ENCODE measurements at places on chromosomes 13 and 19.

DNA sequence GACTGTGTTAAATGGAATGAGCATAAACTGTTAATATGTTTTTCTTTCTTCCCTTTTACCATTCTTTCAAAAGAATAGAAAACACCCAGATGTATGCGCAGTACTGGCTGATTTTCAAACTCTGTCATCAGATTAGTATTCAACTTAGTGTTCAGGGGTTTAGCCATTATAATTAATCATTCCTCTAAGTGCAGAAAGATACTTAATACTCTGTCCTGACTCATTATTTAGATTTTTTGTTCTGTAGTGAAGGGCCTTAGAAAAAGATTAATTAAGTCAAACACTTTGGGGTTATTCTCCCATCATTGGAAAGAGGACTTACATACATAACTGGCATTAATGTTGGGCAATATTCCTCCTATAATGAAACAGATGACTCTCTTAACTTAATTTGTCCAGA lies 1316.7 kb upstream of the SLC10A2 start:
- DNase-seq: no peak

DNA sequence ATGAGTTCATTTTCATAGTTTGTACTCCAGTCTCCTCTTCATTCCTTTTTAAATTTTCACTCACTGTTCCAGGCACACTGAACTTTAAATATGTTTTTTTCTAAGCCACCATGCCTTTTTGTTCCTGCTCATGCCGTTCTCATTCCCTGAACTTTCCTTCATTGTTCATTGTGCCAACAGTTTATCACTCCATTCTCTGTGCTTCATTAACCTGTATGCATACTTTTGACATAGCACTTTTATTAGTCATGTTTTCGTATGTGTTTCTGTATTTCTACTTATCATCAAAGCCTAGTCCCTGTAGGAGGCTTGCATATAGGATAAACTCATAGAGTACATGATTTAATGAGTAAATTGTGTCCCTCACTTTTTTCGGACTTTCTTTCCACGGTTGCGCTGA lies 65.3 kb downstream of the PCDH20 start:
- DNase-seq: no peak

DNA sequence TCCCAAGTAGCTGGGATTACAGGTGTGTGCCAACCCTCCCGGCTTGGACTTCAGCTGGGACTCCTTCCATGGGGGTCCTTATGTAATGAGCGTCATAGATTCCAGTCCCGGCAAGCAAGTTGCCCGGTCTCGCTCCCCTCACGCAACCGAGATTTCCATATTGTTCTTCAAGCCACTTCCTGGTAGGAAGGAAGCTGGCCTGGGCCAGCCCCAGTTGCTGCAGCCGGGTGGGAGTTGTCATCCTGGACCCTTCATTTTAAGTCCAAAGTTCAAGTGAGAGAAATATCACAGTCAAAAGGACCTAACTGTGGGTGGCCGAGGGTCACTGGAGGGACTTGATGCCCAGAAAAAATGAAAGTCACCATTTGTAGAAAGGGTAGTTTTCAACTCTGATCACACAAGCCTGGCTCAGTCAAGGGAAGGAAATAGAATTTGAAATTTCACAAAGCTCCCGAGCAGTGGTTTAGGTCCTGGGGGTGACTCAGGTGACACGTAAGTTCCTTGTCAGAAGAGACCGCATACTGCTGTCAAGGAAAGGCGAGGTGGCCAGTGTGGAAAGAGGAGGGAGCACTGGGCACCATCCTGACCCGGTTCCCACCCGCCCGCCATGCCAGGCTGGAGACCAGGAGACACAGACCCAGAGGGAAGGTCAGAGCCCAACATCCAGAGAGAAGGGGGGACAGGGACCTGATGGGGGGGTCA lies 5.3 kb downstream of the FGF21 start:
- no peak for DNase-seq

- no peak for DNase-seq
These were observed 18.2 kb downstream of the IL17D start for GRCh38 chr13:20721454-20722357.

GRCh38 chr19:279231-279630 lies 12.0 kb downstream of the PLPP2 start:
- DNase-seq: no peak

GRCh38 chr13:45231722-45232121 lies 30.9 kb upstream of the KCTD4 start:
- no peak for DNase-seq

GRCh38 chr13:91592056-91593014 lies 193.9 kb downstream of the GPC5 start:
- no peak for DNase-seq

DNA sequence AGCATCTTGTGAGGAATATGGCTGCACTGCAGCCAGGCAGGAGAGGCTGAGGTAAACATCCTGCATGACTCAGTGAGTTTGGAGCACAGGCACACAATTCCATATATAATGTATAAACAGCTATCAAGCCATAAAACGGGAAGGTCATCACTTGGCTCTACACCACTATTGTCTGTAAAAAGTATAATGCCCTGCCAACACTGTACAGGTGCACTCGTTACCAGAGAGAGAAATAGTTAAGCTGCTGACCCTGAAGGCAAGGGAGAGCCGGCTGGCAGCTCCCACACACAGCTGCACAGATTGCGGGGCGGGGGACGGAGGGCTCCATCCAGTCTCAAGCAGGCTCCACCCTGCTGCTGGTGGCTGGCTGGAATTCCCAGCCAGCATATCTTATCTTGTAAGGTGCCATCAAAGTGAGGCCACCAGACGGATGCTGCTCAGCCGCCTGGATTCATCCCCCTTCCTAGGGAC lies 668.1 kb downstream of the SLITRK5 start:
- no peak for DNase-seq

DNA sequence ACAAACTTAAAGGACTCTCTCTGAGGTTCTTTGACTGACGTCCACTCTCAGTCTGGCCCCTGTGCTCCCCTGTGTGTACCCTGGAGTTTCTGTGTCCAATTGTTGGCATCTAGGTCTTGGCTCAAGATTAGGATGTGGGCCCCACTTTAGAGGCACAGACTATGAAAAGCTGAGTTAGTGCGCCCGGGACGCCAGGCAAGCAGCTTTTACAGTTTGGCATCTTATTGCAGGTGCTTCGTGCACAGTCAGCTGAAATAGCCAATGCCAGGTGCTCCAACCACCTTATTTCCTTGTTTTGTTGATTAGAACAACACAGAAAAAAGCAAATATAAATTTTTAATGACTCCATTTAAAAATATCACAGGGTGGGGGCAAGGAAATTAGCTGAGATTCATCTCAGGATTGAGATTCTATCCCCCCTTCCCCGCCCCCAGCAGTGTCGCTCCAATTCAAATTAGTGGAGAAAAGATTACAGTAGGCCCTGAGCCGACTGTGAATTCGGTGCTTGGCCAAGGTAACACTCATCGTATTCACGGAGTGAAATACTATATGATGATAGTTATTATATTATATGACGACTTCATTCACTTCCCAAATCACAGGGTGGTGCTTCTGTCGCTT lies 4.3 kb downstream of the SOX1 start:
- DNase-seq: no peak

DNA sequence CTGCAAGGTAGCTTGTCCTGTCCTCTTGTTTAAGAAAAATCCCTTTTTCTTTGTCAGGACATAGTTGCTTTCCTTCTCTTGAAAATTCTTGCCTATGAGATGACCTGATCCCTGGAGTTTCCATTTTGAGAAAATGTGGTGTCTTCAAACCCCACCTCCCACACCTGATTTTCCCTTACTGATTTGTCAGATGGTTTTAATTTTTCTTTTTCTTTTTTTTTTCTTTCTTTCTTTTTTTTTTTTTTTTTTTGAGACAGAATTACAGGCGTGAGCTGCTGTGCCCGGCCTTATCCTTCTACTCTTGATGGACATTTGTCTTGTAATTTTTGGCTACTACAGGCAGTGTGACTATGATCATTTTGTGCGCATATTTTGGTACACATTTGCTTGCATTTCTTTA lies 1.2 kb downstream of the ZNF345 start:
- no peak for DNase-seq

DNA sequence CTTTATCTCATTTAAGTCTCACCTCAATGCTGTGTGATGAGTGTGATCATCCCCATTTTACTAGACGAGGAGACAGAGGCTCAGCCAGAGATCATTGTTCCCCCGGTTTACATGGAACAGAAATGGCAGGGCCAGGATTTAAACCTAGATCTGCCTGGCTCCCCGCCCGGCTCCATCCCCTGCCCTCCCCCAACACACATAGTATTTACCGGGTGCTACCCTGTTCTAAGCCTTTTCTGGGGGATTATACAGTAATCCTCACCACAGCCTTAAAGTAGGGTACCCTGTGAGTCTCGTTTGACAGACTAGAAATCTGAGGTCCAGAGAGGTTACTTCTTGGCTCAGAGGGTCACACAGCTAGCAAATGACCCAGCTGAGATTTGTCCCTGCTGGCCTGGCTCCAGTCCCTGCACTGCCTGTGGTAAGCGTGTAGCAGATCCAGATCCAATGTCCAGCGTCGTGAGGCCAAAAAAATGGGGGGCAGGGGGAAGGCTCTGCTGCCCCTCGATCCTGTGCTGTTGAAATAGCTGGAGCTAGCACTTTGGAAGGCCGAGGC lies 3.8 kb upstream of the KLC3 start:
- DNase-seq: no peak

- no peak for DNase-seq
These were observed 243.0 kb downstream of the PCDH17 start for GRCh38 chr13:57874530-57874929.

DNA sequence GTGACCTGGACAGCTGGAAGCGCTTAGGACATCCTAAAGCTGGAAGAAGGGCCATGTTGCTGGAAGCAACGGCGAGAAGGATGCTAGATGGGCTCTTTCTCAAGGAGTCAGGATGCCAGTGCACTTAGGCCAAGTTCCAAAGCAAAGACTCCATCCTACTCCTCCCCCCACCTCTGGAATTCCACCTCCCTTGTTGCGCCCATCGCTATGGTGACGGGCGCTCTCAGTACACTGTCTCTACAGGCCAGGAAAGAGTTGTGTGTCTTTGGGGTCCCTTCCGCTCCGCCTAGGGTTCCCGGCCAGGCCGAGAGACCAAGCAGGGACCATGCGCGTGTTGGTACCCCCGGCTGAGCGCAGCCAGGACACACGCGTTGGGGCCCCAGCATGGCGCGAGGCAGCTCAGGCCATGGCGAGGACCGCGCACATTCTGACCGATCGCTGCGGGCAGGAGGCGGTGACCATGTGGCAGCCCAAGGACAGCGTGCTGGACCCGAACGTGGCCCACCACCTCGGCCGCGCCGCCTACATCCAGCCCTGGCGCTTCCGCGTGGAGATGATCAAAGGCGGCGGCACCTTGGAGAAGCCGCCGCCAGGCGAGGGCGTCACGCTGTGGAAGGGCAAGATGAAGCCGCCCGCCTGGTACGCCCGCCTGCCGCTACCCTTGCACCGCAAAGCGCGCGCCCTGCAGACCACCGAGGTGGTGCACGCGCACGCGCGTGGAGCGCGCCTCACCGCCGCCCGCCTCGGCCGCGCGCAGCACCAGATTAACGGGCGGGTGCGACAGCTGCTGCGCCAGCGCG lies 31.0 kb upstream of the SLC1A6 start:
- no peak for DNase-seq

DNA sequence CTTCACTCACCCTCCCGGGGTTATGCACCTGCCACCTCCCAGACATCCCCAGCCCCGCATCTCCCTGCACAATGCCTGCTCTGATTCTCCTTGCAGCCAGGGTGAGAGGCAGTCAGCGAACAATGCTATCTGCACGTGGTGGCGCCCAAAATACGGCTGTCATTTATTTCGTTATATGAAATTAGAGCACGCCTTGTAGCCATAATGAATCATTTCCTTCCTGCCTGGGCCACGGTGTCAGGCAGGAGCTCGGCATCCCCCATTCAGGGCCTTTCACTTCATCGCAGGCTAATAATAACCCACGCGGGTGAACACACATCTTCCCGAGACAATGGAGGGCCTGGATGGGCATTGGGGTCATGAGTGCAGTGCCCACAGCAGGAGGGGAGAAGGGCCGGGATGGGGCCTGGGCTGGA lies 143.8 kb upstream of the ZNF507 start:
- no peak for DNase-seq

GRCh38 chr13:32796754-32797153 lies 210.5 kb downstream of the PDS5B start:
- DNase-seq: no peak

GRCh38 chr19:15859187-15859586 lies 38.7 kb downstream of the CYP4F2 start:
- DNase-seq: no peak

DNA sequence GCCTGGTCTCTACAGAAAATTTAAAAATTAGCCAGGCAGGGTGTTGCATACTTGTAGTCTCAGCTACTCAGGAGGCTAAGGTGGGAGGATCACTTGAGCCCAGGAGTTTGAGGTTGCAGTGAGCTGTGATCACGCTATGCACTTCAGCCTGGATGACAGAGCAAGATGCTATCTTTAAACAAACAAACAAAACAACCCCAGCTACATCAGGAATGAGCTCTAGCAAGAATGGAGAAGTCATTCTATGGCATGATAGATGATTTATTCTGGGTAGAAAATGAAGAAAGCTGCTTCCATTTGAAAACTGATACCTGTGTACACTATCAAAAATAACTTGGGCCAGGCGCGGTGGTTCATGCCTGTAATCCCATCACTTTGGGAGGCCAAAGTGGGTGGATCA lies 15.8 kb upstream of the SHISA2 start:
- no peak for DNase-seq

DNA sequence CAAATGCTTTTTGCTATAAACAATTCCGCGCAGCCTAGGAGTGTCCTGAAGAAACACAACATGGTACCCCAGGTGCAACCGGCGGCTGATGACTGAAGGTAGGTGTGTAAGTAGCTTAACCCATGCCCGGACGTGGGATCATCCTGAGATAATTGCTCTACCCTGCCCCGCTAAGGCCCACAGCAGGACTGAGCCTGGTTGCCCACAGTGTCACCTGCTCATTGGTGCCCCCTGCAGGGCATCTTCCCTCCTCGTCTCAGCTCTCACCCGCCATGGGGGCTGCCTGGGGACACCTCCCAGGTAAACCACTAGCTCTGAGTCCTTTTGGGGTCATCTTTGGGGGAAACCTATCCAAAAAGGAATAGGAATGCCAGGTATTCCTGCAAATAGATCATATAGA lies 22.3 kb downstream of the TMEM161A start:
- DNase-seq: peak; percentile 60

DNA sequence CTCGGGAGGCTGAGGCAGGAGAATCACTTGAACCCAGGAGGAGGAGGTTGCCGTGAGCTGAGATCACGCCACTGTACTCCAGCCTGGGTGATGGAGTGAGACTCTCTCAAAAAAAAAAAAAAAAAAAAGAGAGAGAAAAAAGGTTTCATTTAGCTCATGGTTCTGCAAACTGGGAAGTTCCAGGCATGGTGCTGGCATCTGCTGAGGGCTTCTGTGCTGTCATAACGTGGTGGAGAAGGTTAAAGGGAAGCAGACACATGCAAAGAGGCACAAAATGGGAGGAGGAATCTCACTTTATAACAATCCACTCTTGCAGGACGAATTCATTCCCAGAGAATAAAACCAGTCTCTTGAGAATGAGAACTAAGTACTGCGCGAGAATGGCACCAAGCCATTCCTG lies 34.9 kb upstream of the SIAH3 start:
- no peak for DNase-seq

Measured in GM19239 (cell line).